H9 (cell line): ENCODE measurements at places on chromosomes 12 and 14.
A peak's percentile ranks its signal among the peaks of the same experiment; 100 is the strongest.

DNA sequence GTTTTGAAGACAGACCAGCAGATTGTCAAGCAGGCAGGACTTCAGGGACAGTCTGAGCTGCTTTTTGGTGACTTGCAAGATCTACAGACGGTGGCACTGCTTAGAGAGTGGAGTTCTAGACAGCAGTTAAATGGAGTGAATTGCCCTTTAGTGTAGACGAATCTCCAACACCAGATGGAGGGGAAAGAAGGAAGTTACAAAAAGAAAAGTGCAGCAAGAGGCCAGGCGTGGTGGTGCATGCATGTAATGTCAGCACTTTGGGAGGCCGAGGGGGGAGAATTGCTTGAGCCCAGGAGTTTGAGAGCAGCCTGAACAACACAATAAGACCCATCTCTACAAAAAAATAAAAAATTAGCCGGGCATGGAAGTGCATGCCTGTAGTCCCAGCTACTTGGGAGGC lies 8.4 kb upstream of the HHIPL1 start:
- H3K4me3 ChIP-seq = no peak overlapping the region
- H3K27me3 ChIP-seq = no peaks in the 10 kb centered on the region
- no peak for DNase-seq
- no peaks in the 10 kb centered on the region for H3K36me3 ChIP-seq
- no peaks in the 10 kb centered on the region for H3K4me1 ChIP-seq

- DNase-seq = no peak
- no peaks in the 10 kb centered on the region for H3K4me1 ChIP-seq
- H3K36me3 ChIP-seq = 0 out of 2 replicates have a peak, but pooled peaks cover 5% of the 10 kb centered on the region
These were observed 355.5 kb downstream of the KCNH5 start for GRCh38 chr14:62689733-62690132.

GRCh38 chr12:99529966-99530365 lies 117.6 kb upstream of the GARIN6 start:
- no peak overlapping the region for H3K4me3 ChIP-seq
- H3K4me1 ChIP-seq = no peaks in the 10 kb centered on the region
- no peaks in the 10 kb centered on the region for H3K36me3 ChIP-seq
- H3K27ac ChIP-seq = no peak overlapping the region
- DNase-seq = no peak
- no peaks in the 10 kb centered on the region for H3K27me3 ChIP-seq

DNA sequence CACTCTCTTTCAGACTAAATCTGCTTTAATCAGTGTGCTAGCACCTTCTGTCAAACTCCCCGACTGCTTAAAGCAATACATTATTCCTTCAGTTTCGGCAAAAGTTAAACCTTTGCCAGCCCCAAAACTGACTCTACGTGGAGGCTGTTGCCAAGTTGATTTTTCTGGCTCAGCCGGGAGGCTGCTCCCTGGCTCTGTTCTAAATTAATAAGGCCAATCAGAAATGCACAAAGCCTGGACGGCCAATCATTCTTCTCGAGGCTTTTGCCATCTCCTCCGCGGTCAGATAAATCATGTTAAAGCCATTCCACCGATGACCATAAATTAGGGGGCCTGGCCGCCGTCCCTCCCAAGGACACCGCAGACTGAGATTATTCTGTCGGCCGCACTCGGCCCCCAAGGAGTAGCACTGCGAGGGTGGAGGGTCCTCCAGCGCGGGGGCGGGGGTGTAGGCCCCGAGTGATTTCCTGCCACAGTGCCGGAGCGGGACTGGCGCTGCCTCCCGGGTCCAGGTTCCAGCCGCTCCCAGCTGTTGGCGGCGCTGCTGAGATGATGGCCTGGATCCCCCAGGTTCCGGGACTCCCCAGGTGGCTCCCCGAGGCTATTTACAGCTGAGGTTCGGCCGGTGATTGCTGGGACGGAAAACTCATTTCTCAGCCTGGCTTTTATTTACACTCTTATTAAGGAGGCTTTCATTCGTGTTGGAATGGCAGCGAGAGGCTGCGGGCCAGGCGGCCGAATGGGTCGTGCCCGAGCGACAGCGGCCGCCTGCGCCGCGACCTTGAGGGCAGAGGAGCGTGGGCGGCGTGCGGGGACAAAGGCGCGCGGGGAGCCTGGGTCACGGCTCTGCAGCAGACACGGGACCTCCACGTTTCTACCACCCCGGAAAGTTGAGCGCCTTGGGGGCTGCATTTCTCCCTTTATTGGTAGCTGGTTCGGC lies 165.1 kb downstream of the MON2 start:
- H3K4me1 ChIP-seq = peaks cover 6% of the 10 kb centered on the region; the same call in 1 of the 2 replicates
- H3K36me3 ChIP-seq = no peaks in the 10 kb centered on the region
- H3K4me3 ChIP-seq = peak overlapping the region; percentile 74
- H3K27me3 ChIP-seq = peaks cover 4% of the 10 kb centered on the region; the same call in 1 of the 2 replicates
- peak; percentile 79 for DNase-seq
- H3K27ac ChIP-seq = no peak overlapping the region

- H3K27ac ChIP-seq = no peak overlapping the region
- no peak for DNase-seq
- H3K4me1 ChIP-seq = no peaks in the 10 kb centered on the region
- no peaks in the 10 kb centered on the region for H3K27me3 ChIP-seq
These were observed 15.1 kb downstream of the APPL2 start for GRCh38 chr12:105220929-105221290.

DNA sequence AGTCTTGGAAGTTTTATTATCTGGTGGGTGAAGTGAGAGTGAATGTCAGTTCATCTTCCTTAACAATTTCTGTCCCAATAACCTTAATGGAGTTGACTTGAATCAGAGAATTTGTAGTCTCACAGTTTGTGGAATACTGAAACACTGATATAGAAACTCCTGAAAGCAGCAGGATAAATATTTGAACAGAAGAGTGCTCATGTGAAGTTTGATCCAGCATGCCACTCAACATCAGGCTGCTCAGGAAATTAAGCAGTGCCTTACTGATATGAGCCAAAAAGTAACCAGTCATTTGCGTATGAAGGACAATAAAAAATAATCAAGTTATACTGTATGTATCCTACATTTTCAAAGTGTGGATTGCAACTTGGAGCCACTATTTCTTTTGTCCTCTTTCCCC lies 15.7 kb downstream of the MUCL1 start:
- DNase-seq = no peak
- no peak overlapping the region for H3K4me3 ChIP-seq
- no peak overlapping the region for H3K27ac ChIP-seq
- no peaks in the 10 kb centered on the region for H3K27me3 ChIP-seq
- H3K4me1 ChIP-seq = no peaks in the 10 kb centered on the region

DNA sequence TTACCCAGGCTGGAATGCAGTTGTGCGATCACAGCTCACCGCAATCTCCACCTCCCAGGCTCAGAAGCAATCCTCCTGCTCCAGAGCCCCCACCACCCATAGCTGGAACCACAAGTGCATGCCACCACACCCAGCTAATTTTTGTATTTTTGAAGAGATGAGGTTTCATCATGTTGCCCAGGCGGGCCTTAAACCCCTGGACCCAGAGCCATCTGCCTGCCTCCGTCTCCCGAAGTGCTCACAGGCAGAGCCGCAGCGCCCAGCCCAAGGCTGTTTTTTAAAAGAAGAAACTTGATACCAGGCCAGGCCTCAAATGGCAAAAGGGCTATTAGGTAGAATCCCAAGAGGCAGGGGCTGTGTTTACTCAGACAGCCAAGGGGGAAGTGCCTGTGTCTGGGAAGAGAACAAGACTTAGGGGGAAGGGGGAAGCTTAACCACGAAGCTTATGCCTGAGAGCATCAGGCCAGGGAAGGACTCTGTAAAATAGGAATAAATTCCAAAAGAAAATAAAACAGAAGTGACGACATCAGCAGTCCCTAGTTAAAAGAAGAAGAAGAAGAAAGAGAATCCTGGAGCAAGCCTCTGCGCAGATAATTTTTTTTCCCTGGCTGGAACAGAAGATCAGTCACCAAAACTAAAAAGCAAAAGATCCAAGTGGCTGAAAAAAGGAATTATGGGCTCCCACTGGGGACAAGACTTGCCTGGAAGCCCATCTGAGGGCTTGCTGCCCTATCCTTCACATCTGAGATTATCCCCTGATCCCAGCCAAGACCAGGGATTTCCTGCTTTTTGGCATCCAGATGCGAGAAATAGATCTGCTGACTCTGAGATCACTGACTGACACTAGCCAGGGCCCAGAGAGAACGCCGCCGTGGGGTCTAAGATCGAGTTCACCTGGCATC lies 170.5 kb downstream of the NDUFA12 start:
- no peaks in the 10 kb centered on the region for H3K27me3 ChIP-seq
- 0 out of 3 replicates have a peak overlapping the region, but pooled peaks have one; percentile 10 for H3K4me3 ChIP-seq
- peaks cover 4% of the 10 kb centered on the region; the same call in 2 of the 3 replicates for H3K36me3 ChIP-seq

DNA sequence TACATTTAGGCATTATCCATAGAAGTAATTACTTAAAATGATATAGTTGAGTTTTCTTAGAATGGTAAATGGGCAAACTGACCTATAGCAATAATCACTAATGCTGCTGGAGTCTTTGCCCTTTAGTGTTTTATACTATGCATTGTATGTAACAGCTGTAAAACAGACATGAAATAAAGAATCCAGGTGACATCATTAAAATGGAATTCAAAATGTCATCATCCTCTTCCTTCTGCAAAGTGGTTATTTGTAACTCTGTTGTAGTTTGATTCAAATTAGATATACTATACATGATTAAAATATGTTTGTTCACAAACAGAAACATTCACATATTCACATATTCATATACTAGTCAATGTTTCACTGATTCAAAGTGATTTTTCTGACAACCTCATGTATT lies 598.8 kb downstream of the SLC16A7 start:
- DNase-seq = no peak
- no peaks in the 10 kb centered on the region for H3K27me3 ChIP-seq
- H3K36me3 ChIP-seq = no peaks in the 10 kb centered on the region
- no peaks in the 10 kb centered on the region for H3K4me1 ChIP-seq

DNA sequence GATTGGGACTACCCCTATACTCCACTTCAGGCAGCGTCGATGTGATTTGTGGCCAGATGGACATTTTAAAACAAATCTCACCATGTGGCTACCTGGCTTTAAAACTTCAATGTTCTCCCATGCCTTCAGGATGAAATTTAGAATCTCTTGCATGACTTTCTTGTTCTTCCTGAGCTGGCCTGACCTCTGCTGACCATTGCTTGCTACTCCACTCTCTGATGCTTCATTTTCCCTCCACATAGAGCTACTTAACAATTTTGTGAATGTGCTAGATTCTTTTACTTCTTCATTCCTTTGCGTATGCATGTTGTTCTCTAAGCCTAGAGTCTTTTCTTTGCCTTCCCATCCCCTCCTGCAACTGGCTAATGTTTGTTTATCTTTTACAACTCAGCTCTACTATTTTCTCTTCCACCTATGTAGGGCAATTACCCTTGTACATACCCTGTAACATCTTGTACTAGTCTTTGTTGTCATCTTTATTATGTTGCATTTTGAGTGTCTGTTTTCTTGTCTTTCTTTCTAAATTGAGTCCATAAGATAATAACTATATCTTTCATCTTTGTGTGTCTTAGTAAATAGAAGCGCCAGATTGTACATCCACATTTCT lies 41.2 kb downstream of the YLPM1 start:
- H3K4me3 ChIP-seq = no peak overlapping the region
- no peaks in the 10 kb centered on the region for H3K27me3 ChIP-seq
- H3K4me1 ChIP-seq = no peaks in the 10 kb centered on the region
- no peak for DNase-seq
- H3K27ac ChIP-seq = no peak overlapping the region

DNA sequence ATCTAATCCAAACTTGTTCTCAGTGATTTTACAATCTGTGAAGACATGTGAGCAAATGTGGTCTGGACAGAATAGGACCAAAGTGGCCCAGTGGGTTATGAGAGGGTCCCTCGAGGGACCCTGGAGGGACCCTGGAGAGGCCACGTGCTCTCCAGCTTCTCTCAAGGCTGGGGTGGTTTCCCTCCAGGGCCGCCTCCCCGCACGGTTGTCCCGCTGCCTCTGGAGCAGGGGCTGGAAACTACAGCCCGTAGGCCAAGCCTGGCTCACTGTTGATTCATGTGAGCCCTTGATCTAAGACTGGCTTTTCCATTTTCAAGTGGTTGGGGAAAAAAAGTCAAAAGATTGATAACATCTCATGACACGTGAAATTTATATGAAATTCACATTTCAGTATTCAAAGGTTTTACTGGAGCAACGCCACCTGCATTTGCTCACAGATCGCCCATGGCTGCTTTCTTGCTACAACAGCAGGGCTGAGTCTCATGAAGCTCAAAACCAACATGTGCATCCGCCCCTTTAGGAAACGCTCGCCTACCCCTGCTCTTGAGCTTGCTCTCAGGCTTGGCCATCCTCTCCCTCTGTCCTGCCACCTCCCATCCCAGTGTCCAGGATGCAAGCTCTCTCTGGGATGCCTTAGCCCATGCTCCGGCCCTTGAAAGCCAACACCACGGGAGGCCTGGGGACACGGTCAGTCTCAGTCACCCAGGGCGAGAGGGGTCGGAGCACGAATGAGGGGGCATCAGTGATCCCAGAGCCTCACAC lies 12.1 kb upstream of the LRTM2 start:
- 0 out of 2 replicates have a peak, but pooled peaks cover 2% of the 10 kb centered on the region for H3K27me3 ChIP-seq
- no peak overlapping the region for H3K4me3 ChIP-seq
- H3K4me1 ChIP-seq = no peaks in the 10 kb centered on the region
- no peaks in the 10 kb centered on the region for H3K36me3 ChIP-seq
- DNase-seq = no peak

DNA sequence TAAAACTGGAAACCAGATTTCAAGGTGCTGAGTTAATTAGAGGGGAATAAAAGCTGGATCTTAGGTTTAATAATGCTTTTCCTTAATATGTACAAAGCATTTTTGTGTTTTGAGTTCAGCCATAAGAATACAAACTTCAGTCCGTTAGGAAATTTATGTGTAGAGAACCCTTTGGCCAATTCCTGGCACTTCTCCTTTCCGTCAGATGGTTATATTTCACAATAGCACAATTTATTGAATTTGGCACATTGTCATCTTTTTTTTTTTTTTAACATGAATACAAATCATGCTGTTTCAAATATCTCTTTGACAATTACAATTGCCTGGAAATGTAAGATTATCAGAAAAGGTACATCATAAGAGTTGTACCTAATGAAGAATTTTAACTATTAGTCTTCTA lies 56.2 kb upstream of the DDHD1 start:
- H3K27ac ChIP-seq = no peak overlapping the region
- H3K36me3 ChIP-seq = no peaks in the 10 kb centered on the region
- no peak for DNase-seq
- H3K4me3 ChIP-seq = no peak overlapping the region
- H3K27me3 ChIP-seq = no peaks in the 10 kb centered on the region
